NCI-H1105 (cell line): ENCODE measurements at places on chromosomes 5 and 9.

DNA sequence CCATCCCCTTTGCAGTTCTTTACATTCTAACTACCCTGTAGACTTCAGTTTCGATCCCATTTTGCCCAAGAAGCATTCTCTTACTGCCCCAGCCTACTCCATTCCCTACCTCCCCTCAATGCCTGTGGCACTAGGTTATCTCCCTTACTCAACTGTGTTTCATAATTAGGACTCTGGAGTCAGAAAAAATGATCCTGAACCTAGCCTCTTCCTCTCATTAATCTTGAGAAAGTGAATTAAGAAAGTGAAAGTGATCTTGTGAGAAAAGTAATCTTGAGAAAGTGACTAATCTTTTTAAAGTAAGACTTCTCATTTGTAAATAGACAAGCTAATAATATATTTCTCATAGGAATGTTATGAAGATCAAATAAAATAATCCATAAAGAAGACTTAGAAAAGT, 444.0 kb upstream of the TRPC7 start:
- DNase-seq = no peak

GRCh38 chr9:114804505-114804904, 1.3 kb downstream of the TNFSF15 start:
- DNase-seq = no peak

DNA sequence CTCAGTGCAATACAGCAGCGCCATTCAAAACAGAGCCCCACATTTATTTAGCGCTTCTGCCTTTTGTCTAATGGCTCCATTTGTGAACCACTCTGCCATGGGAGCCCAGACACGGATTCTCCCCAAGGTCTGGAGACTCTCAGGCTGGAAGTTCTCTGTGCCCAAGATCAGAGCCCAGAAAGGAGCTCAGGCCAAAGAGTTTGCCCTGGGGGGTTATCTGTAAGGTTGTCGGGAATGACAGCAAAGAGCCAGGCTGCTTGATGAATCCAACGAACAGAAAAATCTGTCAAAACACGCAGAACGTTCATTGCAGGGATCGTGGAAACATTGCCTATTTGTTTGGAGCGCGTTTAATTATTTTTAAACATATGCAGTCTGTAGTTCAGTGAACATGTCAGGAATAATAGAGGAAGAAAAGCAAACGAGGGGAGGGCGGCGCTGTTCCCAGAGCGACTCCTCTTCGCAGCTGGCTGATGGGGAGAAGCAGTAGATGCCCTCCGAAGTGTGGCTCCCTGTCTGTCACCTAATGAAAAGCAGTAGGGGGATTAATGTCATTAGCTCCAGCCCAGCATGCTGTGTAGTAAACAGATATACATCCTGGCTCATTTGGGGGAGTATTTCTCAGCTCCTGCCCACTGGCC, 464.9 kb upstream of the MPDZ start:
- no peak for DNase-seq

GRCh38 chr5:86354664-86355063, 263.1 kb upstream of the COX7C start:
- DNase-seq = no peak
